ENCODE measurements at places on chromosomes 11 and 22. TPM values are rescaled to one million over a fixed set of nuclear protein-coding genes. Genes with fewer than 3 reads are reported as not detected.

DNA sequence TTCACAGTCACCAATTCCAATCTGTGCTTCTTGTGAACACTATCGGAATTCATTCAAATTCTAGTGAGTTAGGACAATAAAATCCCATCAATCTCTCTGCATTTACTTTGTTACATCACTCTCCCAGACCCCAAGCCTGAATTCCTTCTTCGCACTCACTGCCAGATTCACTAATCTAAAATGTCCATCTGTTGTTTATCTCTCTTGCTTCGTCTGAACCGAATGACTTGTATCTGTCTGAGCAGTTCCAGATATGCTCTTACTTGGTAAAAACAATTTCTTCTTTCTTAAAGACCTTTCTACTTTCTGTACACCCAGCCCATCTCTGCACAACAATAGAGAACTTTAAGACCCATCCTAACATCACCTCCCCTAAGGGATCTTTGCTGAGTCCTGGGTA, 7.0 kb downstream of the MMP10 start:
- H3K36me3 ChIP-seq = no peaks in the 10 kb centered on the region
- H3K27ac ChIP-seq = no peak overlapping the region
- H3K4me1 ChIP-seq = no peaks in the 10 kb centered on the region
- H3K27me3 ChIP-seq = no peaks in the 10 kb centered on the region
- no peak for DNase-seq

OR52I1 gene
- polyA plus RNA-seq = not detected

C11orf91 gene
- polyA plus RNA-seq = not detected

CD248 gene
- polyA plus RNA-seq = 14.8 TPM

GRCh38 chr11:26665036-26665435, 56.8 kb downstream of the SLC5A12 start:
- H3K4me3 ChIP-seq = no peak overlapping the region
- H3K27me3 ChIP-seq = no peaks in the 10 kb centered on the region
- H3K36me3 ChIP-seq = no peaks in the 10 kb centered on the region
- H3K4me1 ChIP-seq = no peaks in the 10 kb centered on the region
- no peak for DNase-seq

- H3K4me1 ChIP-seq = peaks cover 3% of the 10 kb centered on the region
- DNase-seq = no peak
- H3K36me3 ChIP-seq = no peaks in the 10 kb centered on the region
- no peak overlapping the region for H3K4me3 ChIP-seq
- H3K27ac ChIP-seq = no peak overlapping the region
Observed at GRCh38 chr11:1670905-1671371, 26.1 kb upstream of the KRTAP5-6 start.

DNA sequence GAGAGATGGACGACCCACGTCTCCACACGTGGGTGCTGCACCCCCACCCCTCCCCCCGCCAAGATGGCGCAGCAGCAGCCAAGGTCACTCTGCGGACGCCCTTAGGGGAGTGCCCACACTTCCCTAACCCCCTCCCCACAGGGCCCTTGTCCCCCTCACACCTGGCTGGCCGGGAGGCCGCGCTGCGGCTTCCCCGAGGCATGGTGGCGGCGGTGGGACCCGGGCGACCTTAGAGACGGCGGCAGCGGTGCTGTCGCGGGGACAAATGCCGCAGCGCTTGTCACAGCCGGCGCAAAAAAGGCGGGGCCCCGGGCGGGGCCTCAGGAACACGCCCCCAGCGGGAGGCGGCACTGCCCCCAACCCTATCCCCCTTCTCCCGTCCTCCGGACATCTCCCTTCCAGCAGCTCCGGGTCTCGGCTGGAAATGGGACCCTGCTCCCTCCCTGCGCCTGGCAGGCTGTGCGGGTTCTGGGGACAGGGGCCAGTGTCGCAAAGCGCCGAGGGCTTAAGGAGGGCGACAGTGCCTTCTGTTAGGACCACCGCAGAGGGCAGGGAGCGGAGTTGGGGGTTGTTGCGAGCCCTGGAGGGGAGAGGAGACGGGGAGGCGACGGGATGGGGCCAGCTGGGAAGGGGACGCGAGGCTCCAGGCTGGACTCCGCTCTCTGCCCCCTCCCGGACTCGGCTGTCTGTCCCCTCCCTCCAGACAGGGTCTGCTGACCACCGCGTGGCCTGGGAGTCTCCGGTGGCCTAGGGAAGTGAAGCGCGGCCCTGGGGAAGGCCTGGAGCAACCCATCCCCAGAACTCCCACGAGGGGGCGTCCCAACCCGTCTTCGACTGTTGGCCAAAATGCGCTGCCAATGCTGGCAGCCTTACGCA, at the start of gene CHCHD10:
Gene CHCHD10, minus strand, starts transcription at position 300 of the 876 bp plus-strand sequence. Its CDS starts 98 bp downstream, at position 202.
- DNase-seq = peak; percentile 92
- peak within 1 kb of the TSS; percentile 50 for H3K4me3 ChIP-seq
- H3K36me3 ChIP-seq = peaks cover 14% of the 10 kb centered on the region
- H3K27me3 ChIP-seq = no peaks in the 10 kb centered on the region
- H3K27ac ChIP-seq = peak within 1 kb of the TSS; percentile 88

GRCh38 chr11:46047520-46047919, 73.7 kb downstream of the PHF21A start:
- no peak overlapping the region for H3K27ac ChIP-seq
- DNase-seq = no peak
- H3K36me3 ChIP-seq = no peaks in the 10 kb centered on the region
- H3K4me3 ChIP-seq = no peak overlapping the region

DNA sequence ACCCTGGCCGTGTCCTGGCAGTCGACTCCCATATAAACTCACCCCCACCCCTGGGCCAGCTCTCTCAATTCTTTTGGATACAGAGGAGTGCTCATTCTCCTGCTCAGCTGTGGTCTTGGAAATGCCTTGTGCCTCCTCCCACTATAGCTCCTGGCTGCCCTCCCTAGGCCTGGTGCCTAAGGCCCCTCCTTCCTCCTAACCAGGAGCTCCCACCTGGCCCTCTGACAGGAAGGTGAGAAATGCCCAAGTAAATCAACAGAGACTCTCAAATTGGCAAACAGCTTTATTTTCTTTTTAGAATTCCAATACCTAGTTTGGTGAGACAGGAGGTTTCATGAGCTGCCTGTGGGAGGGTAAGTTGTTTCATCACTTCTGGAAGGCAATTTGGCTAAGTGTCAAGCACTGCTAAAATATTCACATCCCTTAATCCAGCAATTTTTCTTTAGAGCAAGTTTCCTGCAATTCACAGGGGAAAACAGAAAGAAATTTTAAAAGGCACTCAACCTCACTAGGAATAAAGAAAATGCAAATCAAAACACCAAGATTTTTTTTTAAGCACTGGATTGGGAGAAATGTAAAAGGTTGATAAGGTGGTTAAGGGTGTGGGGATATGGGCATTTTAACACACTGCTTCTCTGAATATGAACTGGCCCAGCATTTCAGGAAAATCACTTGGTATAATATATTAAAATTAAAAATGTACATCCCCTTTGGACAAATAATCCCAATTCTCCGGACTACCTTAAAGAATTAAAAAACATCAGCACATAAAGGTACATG, 209.7 kb upstream of the ARHGAP20 start:
- no peaks in the 10 kb centered on the region for H3K4me1 ChIP-seq
- H3K27ac ChIP-seq = no peak overlapping the region
- H3K4me3 ChIP-seq = no peak overlapping the region
- no peak for DNase-seq

DNA sequence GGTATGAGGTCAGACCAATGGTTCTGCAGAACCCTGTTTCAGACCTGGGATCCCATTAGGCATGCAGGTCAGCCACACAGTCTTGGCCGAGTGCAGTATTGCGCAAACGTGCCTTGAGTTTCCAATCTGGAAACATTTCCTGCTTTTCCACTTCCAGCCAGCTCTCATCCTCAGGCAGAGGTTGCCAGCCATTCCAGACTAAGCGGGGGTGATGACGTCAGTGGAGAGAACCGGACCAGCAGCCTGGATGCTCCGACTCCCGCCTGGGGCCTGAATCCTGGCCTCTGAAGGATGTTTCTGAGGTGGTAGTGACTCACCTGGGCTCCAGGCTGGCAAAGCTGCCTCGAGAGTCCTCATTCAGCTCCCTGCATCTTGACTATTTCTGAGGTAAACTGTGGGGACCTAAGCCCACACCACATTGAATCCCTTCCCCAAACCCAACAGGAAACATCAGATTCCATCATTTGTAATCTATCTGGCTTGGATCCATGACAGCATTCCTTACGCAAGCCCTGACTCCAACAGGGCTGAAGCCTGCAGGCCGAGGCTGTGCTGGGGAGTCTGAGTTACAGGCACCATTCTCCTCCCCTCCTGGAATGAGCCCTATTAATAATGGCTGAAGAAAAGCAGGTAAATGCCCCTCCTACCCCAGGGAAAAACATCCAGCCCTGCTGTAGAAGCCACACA, 83.0 kb downstream of the ABTB2 start:
- peak overlapping the region; percentile 75 for H3K27ac ChIP-seq
- H3K27me3 ChIP-seq = no peaks in the 10 kb centered on the region
- peaks cover 16% of the 10 kb centered on the region for H3K4me1 ChIP-seq

PKNOX2 gene
- 1.5 TPM for polyA plus RNA-seq

GRCh38 chr11:82092904-82093303, 640.8 kb downstream of the FAM181B start:
- no peak overlapping the region for H3K27ac ChIP-seq
- DNase-seq = no peak
- no peak overlapping the region for H3K4me3 ChIP-seq
- H3K27me3 ChIP-seq = no peaks in the 10 kb centered on the region
- no peaks in the 10 kb centered on the region for H3K4me1 ChIP-seq

TRIM6 gene
- polyA plus RNA-seq = 7.4 TPM

- no peaks in the 10 kb centered on the region for H3K27me3 ChIP-seq
- H3K27ac ChIP-seq = no peak overlapping the region
- no peaks in the 10 kb centered on the region for H3K4me1 ChIP-seq
- no peak for DNase-seq
- no peak overlapping the region for H3K4me3 ChIP-seq
- no peaks in the 10 kb centered on the region for H3K36me3 ChIP-seq
Observed at GRCh38 chr22:36422287-36423014, 34.7 kb upstream of the MYH9 start.

ARHGAP20 gene
- polyA plus RNA-seq = 0.11 TPM

- DNase-seq = no peak
- no peak overlapping the region for H3K4me3 ChIP-seq
- no peaks in the 10 kb centered on the region for H3K27me3 ChIP-seq
- H3K36me3 ChIP-seq = no peaks in the 10 kb centered on the region
- peak overlapping the region; percentile 11 for H3K27ac ChIP-seq
- H3K4me1 ChIP-seq = no peaks in the 10 kb centered on the region
Observed at GRCh38 chr22:32539631-32540421, 65.2 kb downstream of the FBXO7 start.

CHRM4 gene
- not detected for polyA plus RNA-seq

- no peak for DNase-seq
- no peak overlapping the region for H3K27ac ChIP-seq
- H3K36me3 ChIP-seq = no peaks in the 10 kb centered on the region
- no peaks in the 10 kb centered on the region for H3K27me3 ChIP-seq
Observed at GRCh38 chr11:21602699-21603098, 590.2 kb upstream of the ANO5 start.

GRCh38 chr22:42283278-42284201, 13.1 kb upstream of the TCF20 start:
- no peak overlapping the region for H3K4me3 ChIP-seq
- H3K36me3 ChIP-seq = no peaks in the 10 kb centered on the region
- no peaks in the 10 kb centered on the region for H3K27me3 ChIP-seq

GDPD4 gene
- not detected for polyA plus RNA-seq

DNA sequence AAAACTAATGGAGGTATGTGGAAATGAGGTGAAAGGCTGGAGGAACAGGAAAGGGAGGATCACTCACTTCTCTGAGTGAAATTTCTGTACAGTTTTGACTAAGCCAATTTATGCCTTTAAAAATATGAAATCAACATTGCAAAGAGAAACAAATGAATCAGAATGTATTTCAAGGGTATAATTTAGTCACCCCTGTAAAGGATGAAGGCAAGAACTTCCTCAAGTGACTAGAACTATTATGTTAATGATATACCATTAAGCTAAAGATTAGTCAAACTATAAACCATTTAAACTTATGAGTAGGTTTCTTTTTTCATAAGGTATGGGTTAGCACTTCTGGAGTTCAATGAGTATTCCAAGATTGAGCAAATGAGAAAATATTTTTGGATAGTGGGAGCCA, 184.5 kb upstream of the CHORDC1 start:
- no peaks in the 10 kb centered on the region for H3K4me1 ChIP-seq
- DNase-seq = no peak
- no peaks in the 10 kb centered on the region for H3K36me3 ChIP-seq
- H3K4me3 ChIP-seq = no peak overlapping the region

DNA sequence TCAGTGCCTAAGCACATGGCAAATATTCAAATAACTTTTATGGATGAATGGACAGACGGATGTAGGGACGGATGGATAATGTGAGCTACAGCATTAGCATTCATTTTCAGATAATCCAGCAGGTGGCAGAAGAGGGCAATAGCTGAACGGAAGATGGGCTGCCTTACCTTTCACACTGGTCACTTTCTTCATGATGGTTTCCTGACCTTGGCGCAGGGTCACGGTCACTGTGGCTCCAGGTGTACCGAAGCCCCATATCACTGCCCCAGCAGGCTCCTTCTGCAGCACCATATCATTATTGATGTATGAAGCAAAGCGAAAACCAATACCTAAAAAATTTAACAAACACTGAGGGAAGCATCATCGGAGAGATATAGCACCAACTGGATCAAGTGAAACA, 4.3 kb downstream of the SIAE start:
- no peak for DNase-seq
- no peaks in the 10 kb centered on the region for H3K27me3 ChIP-seq
- H3K4me3 ChIP-seq = no peak overlapping the region
- H3K36me3 ChIP-seq = peaks cover 8% of the 10 kb centered on the region
- H3K4me1 ChIP-seq = peaks cover 4% of the 10 kb centered on the region
- no peak overlapping the region for H3K27ac ChIP-seq

LMO2 gene
- 57.1 TPM for polyA plus RNA-seq

CCDC116 gene
- polyA plus RNA-seq = 0.22 TPM

GRCh38 chr11:132504501-132505041, 1027.7 kb downstream of the OPCML start:
- H3K4me3 ChIP-seq = no peak overlapping the region
- no peak overlapping the region for H3K27ac ChIP-seq
- no peaks in the 10 kb centered on the region for H3K36me3 ChIP-seq
- H3K4me1 ChIP-seq = no peaks in the 10 kb centered on the region
- DNase-seq = no peak
- H3K27me3 ChIP-seq = no peaks in the 10 kb centered on the region

DNA sequence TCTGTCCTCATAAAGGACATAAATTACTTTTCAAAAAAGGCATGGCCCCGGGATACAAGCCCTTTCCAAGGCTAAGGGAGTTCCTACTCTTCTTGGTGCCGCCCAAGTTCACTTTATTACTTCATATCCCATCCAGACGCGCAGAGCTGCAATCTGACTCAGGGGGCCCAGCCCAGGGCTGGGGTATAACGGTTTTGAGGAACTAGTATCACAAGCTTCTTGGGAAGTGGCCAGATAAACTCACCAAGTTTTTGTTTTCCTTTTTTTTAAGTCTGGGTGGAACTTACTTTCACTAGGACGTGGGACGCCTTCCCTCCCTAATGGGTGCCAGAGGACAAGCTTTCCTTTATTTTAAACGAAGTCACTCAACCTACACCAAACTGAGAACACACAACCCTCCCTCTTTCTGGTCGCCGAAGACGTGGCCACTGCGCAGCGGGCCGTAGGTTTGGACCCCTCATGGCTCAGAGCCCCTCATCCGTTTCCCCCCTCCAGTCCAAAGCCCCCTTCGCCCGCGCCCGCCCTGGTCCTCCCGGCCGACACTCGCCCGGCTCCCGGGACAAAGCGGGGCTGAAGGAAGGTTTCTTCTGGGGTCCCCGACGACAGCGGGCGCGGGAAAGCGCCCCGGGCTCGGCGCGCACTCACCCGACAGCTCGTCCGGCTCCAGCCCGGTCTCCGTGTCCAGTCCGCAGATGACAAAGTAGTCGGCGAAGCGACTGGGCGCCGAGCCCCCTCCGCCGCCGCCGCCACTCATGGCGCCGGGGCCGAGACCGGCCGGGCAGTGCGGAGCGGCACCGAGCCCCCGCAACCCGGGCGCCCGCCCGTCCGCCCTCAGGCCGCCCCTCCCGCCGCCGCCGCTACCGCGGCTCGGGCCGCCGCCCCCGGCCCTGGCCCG, 587 bp downstream of the DENND5A start:
- H3K27me3 ChIP-seq = no peaks in the 10 kb centered on the region
- peak overlapping the region; percentile 74 for H3K4me3 ChIP-seq
- peak overlapping the region; percentile 79 for H3K27ac ChIP-seq

APOL5 gene
- polyA plus RNA-seq = not detected
